ENCODE measurements at places on chromosomes 3 and 15. TPM values are rescaled to one million over a fixed set of nuclear protein-coding genes. Genes with fewer than 3 reads are reported as not detected.

DNA sequence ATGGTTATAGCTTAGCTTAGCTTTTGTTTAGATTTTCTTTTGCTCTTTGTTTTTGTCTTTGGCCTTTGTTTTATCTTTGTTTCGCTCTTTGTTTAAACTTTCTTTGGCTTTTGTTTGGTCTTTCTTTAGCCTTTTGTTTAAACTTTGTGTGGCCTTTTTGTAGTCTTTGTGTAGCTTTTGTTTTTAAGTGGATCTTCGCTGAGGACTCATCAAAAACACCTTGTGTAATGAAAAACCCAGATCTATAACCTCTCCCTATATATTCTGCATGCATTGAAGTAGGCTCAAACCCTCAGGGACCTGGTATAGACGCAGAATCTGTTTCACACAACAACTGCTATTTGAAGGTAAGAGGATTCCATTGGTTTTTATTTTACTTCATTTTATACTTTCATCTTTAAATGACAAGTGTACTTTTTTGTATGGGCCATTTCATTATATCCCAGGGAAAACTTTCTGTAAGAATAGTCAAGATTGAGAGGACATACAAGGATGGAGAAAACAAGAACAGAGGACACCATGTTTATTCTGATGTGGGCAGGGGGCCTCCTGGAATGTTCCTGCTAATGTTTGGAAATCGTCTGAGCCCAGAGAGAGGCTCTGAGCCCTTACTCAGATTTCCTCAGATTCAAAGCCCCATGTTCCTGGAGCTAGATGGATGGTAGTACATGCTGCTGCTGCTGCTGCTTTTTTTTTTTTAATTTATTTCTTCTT, at the start of gene MOBP:
MOBP (plus strand) TSS at position 287 of the 714 bp plus-strand sequence. CDS start 34,390 bp downstream, outside the sequence.
- no peaks in the 10 kb centered on the region for H3K36me3 ChIP-seq
- DNase-seq, result no peak
- H3K4me1 ChIP-seq, result no peaks in the 10 kb centered on the region
- H3K4me3 ChIP-seq, result no peak within 1 kb of the TSS
- no peaks in the 10 kb centered on the region for H3K27me3 ChIP-seq

GRCh38 chr15:50257924-50258323, 7.6 kb downstream of the HDC start:
- H3K27ac ChIP-seq, result no peak overlapping the region
- peaks cover 4% of the 10 kb centered on the region for H3K4me1 ChIP-seq
- no peaks in the 10 kb centered on the region for H3K36me3 ChIP-seq

DNA sequence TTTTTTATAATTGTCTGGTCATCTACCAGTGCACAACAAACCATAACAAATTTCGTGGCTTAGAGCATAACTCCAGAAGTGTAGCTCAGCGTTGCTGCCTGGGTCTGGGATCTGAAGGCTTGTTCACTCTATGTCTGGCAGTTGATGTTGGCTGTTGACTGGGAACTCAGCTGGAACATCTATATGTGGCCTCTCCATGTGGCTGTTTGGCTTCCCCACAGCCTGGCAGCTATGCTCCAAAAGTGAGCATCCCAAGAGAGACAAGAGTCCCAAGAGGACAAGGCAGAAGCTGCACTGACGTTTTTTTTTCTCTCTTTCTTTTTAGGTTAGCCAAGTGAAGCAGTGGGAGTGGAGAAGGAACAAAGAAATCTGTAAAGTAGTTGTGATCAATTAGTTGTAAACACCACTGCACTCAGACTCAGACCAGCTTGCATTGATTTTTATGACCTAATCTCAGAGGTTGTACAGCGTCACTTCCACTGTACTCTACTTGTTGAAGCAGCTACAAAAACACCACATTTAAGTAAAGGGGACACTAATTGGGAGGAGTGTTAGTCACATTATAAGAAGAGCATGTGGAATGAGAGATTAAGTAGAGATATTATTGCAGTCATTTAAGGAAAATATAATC, 2.5 kb upstream of the GPR176 start:
- H3K4me1 ChIP-seq, result peaks cover 12% of the 10 kb centered on the region
- DNase-seq, result no peak
- H3K27ac ChIP-seq, result no peak overlapping the region
- H3K4me3 ChIP-seq, result no peak overlapping the region
- H3K27me3 ChIP-seq, result peaks cover 9% of the 10 kb centered on the region

- DNase-seq, result no peak
- H3K27ac ChIP-seq, result no peak overlapping the region
- H3K4me1 ChIP-seq, result no peaks in the 10 kb centered on the region
- no peak overlapping the region for H3K4me3 ChIP-seq
- no peaks in the 10 kb centered on the region for H3K36me3 ChIP-seq
- no peaks in the 10 kb centered on the region for H3K27me3 ChIP-seq
These were observed 699.8 kb downstream of the NR2F2 start for GRCh38 chr15:97030251-97030650.

GRCh38 chr3:122324871-122325323, at the start of gene CSTA:
TSS of gene CSTA (plus strand) at chr3:122325248. CDS start at chr3:122325293, 45 bp downstream.
- no peak within 1 kb of the TSS for H3K4me3 ChIP-seq
- H3K27me3 ChIP-seq, result no peaks in the 10 kb centered on the region
- H3K4me1 ChIP-seq, result no peaks in the 10 kb centered on the region
- H3K36me3 ChIP-seq, result no peaks in the 10 kb centered on the region
- DNase-seq, result no peak
- no peak within 1 kb of the TSS for H3K27ac ChIP-seq

- H3K27me3 ChIP-seq, result no peaks in the 10 kb centered on the region
- H3K4me3 ChIP-seq, result no peak overlapping the region
- H3K4me1 ChIP-seq, result no peaks in the 10 kb centered on the region
These were observed 43.5 kb downstream of the CFAP92 start for GRCh38 chr3:128950223-128950938.

DNA sequence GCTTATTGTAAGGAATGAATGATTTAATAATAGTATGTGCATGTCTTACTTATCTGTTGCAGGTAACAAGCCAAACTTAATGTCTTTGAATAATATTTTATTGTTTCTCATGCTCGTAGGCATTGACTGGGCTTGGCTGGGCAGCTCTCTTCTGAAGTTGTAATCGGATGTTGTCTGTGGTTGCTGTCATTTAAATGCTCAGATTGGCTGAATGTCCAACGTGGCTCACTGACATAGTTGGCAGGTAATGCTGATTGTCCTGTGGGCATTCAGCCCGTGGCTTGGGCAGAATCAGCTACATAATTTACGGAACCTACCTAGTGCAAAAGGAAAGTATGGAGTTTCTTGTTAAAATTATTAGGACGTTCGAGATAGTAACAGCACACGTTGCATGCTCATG, 297.4 kb upstream of the GBE1 start:
- no peak for DNase-seq
- no peak overlapping the region for H3K4me3 ChIP-seq
- no peaks in the 10 kb centered on the region for H3K36me3 ChIP-seq
- H3K27me3 ChIP-seq, result no peaks in the 10 kb centered on the region
- no peaks in the 10 kb centered on the region for H3K4me1 ChIP-seq

- H3K27ac ChIP-seq, result no peak overlapping the region
- H3K27me3 ChIP-seq, result no peaks in the 10 kb centered on the region
- no peaks in the 10 kb centered on the region for H3K4me1 ChIP-seq
- DNase-seq, result no peak
- H3K36me3 ChIP-seq, result no peaks in the 10 kb centered on the region
These were observed 41.3 kb downstream of the SCN5A start for GRCh38 chr3:38608086-38608775.

SLC24A5 gene
- total RNA-seq, result not detected

Data from upper lobe of left lung (tissue), 6 donors.